ENCODE measurements at places on chromosomes 12 and 14.

GRCh38 chr12:49932023-49932422, 18.5 kb upstream of the AQP2 start:
- no peak for DNase-seq

GRCh38 chr12:92987362-92987761, 58.3 kb upstream of the EEA1 start:
- DNase-seq, result no peak

GRCh38 chr12:47740606-47741339, 15.5 kb upstream of the ENDOU start:
- no peak for DNase-seq

GRCh38 chr14:78631551-78631950, 461.4 kb downstream of the NRXN3 start:
- no peak for DNase-seq

DNA sequence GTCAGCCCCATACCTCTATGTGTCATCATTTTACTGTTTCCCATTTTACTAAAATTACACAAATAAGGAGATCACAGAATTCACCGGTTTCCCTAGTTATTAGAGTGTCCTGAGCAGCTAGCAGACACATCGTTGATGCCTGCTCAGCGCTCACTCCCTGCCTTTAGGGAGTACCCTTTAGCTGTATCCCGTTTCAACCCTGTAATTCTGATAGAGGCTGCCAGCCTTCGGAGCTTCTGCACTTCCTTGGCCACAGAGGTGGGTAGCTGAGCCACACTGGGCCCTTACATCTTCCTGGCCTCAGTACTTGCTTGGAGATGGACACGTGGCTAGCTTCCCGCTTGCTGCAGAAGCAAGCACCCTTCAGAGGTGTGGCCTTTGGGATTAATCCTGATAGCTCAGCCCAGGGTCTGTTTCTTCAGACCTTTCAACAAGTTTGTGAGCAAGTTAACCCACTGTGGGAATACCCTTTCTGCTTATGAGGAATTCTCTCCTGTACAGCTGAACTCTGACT, 14.3 kb upstream of the FBXW8 start:
- DNase-seq, result no peak

GRCh38 chr14:54342806-54343205, 54.0 kb upstream of the CDKN3 start:
- no peak for DNase-seq

DNA sequence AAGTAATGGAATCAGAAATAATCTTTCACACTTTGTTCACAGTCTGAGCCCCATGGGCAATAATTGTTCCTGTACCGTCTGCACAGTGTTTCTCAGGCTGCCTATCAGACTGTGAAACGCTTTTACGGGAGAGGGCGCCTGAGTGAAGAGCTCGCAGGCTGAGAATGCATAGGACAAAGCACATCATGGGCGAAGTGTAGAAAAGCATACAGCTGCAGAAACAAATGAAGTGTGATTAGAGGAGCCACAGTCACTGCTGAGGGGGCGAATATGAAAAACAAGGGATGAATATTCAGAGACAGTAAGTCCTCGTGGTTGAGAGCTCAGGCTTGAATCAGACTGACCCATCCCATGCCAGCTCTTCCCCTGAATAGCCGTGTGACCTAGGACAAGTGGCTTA, 438.4 kb upstream of the DCN start:
- DNase-seq, result no peak

GRCh38 chr14:68563251-68564131, 229.4 kb downstream of the ZFP36L1 start:
- DNase-seq, result no peak

GRCh38 chr12:76872415-76872814, 6.4 kb downstream of the CSRP2 start:
- DNase-seq, result no peak
